Gastroesophageal sphincter (tissue), 4 donors: ENCODE measurements at places on chromosomes 4 and X.

DNA sequence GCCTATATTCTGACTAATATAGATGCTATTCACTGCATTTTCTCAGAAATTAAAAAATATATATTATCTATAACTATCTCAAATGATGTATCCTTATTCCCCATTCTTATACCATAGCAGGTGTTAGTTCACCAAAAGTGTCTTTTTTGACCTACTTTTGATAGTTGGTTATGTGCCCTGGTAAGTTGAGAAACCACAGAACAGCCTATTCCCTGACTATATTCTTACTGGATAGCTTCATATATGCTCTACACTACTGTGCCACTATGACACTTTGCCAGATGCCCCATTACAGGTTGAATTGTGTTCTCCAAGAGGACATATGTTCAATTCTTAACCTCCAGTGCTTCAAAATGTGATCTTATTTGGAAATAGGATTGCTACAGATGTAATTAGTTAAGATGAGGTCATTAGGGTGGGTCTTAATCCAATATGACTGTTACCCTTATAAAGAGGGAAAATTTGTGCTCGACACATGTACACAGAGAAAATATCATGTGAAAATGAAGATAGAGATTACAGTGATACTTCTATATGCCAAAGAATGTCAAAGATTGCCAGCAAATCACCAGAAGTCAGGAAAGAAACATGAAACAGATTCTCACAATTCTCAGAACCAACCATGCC is 76.1 kb downstream of the LRBA start:
- ATAC-seq, result no peak

DNA sequence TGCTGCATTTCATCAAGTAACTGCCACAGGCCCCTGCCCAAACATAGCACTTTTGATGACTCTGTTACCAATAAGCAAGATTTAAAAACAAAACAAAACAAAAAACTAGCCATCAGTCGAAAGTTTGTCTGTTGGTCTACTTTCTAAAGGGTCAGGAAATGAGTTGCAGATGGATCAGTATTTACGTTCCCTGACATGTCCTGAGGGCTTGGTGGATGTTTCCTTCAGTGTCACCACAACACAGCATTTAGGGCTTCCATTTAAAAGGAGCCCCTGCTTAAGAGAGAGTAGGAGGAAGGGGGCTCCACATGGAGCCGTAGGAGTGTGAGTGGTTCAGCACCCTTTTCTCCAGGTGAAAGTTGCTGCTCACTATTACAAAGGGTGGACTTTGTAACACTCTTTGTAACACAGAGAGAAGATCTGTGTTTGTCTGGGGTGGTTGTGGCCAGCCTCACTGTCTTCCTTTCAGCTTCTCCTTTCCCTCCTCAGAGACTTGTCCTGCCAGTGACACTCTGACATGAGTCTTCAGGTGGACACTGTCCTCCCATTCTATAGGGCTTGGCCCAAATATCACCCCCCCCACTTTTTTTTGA is 167.5 kb upstream of the PDE5A start:
- ATAC-seq, result no peak

DNA sequence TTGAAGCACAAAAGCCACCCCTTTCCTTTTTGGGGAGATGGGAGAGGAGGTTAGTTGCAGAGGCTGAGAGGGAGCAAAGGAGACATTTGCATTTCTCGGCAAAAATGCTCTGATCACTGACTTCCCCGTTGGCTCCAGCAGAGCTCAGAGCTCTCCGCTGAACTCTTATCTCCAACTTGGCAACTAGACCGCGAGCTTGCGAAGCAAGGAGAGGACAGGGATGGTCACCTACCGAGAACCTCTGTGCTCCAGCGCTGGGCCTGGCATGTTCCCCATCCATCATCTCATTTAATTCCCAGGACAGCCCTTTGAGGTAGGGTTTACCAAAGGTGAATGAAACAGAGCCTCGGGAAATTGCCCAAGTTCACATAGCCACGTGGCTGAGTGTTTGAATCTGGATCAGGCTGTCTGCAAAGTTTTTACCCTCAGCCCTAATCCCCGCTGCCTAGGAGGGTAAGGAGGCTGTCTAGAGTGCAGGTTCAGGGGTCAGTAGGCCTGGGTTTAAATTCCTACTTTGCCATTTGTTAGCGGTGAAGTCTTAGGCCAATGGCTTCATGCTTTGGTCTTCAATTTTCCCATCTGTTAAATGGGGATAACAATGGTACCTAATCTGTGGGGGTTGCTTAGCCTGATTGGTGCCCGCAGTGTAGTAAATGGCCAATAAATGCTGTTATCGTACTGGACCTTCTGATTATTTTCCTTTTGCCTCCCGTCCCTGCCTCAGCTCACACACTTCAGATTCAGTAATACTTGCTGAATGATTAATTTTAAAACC is 3.8 kb upstream of the CITED1 start:
- ATAC-seq, result no peak

DNA sequence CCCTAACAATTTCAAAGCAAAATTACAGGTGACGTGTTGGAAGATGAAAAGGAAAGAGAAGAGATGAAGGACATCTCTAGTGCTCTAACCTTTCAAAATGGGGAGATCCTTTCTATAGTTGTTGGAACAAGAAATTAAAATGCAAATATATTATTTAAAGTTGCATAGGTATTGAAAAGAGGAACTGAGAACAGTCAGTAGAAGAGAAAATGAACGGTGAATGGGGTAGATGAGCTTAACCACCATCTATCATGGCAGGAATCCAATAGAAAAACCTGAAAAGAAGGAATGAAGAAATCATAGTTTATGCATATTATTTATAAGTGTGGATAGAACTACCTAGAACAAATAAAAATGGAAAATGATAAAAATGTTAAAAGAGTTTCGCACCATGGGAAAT is 42.0 kb downstream of the ANXA5 start:
- no peak for ATAC-seq

GRCh38 chrX:106177982-106178321 is 9.8 kb downstream of the PWWP3B start:
- no peak for ATAC-seq

DNA sequence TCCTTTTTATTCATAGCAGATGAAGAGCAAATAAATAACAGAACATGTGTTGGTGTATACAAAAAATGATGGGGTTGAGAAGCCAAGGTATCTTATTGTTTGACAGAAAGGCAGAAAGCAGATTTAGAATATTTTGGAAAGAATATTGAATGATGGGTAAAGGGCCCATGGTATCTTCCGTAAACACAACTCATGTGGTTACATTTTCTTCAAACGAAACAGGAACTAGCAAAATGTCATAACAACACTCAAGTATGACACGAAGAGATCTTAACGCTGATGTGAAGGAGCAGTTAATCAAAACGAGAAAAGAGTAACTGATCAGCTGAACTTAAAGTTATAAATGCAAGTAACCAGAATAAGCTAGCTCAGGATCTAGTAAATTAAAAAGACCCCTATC is 195.7 kb upstream of the GK2 start:
- ATAC-seq, result no peak

GRCh38 chrX:121975671-121976070 is 928.3 kb downstream of the GLUD2 start:
- ATAC-seq, result no peak

- no peak for ATAC-seq
These were observed 16.1 kb downstream of the RHOH start for GRCh38 chr4:40212674-40213527.

DNA sequence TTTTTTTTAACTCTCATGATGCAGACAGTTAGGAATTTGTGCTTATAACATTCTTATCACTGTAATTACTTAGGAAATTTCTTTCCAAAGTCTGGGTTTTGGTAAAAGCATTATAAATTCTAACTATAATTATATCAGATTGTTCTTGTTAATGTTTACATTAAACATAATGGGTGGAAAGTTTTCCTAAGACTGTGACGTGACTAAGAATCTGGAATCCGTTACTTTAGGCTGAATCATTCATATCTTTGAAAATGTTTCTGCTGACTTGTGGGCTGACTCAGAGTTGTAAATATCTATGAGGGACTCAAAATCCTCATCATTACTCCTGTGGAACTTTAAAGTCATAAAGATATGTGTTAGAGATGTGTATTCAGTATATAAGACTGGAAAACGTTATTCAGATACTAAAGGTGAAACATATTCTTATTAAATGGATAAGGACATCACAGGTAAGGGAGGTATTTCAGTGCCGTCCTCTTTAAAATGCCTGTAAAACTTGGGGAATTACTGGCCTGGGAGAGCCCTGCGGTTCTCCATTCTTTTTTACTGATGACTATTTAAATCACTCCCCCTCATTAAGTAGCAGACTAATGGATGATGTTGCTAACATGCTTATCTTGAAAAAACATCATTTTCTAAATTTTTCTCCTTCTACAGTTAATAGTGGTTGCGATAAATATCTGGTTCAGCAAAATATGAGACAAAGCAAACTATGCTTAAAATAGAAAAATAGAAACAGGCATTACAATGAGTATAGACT is 159.0 kb downstream of the DCLK2 start:
- peak; percentile 59 for ATAC-seq

- no peak for ATAC-seq
These were observed 64.4 kb downstream of the ASMT start for GRCh38 chrX:1679238-1679637.

- no peak for ATAC-seq
These were observed 3.4 kb upstream of the HOPX start for GRCh38 chr4:56684320-56685050.

- ATAC-seq, result no peak
These were observed 196.4 kb upstream of the MAGEB18 start for GRCh38 chrX:25941559-25942250.

- peak; percentile 17 for ATAC-seq
These were observed 334.9 kb upstream of the GATB start for GRCh38 chr4:152095701-152096070.

DNA sequence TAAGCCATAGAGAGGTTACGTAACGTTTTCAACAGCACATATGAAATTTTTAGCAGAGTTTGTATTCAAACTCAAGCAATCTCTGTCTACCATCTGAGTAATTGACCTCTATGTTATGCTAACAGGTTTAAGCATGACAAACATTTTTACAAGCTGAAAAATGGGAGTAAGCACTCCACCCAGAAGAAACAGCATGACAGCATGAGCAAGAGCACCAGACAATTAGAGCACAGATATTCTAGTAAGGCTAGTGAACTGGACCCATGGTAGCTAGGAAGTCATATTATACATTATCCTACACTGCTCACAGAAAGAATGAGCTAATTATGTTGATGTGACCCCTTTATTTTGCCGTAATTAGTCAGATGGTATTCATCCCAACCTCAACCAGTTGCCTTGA is 200.5 kb downstream of the PABPC4L start:
- ATAC-seq, result no peak

DNA sequence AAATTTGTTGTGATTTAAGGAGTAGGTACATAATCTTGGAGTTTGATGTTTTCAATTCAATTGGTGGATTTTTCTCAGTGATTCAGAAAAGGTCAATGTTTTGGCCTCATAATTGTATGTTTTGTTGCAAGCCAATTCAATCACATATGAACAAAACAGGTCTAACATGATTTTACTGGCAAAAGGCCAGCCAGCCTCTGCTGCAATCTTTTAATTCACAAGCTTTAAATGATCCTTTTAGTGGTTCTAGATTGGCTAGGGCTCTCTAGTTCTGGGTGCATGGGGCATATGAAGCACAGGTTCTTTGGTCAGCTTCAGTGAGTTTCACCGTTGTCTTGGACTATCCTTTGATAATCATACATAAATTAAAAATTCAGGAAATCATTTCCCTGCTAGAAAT is 19.2 kb upstream of the SLC6A14 start:
- ATAC-seq, result no peak

DNA sequence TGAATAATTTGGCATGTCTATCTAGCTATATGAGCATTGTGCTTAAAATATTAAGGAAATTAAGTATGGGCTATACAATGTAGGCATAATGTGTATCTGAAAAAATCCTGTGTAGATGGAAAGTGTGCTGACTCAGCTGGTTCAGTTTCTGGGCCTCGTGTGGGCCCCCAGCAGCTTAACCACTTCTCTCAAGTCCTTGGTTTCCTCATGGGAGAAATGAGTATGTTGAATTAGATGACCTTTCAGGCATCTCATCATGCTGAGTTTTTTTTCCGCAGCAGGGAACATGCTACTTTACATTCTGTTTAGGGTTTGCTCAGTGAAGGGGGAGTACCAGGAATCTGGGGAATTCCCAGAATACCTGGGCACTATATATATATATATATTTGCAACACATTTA is 30.5 kb downstream of the RHOH start:
- no peak for ATAC-seq

GRCh38 chrX:67587946-67588624 is 44.3 kb downstream of the AR start:
- ATAC-seq, result peak; percentile 57

- ATAC-seq, result peak; percentile 16
These were observed 27.0 kb upstream of the PDGFC start for GRCh38 chr4:156998500-156999174.

GRCh38 chr4:174096456-174096855 is 187.0 kb downstream of the FBXO8 start:
- no peak for ATAC-seq

DNA sequence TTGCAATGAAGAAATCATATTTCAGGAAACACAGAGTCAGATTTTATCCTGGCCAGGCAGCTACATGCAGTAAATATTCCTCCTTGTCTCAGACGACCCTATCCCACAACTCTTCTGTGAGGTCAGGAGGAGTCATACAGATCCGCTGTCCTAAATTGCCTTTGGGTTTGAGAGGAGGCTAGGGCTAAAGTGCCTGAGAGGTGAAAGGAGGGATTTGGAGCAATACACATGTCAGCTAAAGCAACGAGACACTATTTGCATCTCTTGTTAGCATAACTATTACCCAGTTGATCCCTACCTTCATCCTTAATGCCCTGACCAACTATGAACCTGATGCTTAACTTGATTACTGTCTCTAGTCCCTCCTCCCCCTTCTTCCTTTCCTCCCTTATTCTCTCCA is 98.6 kb downstream of the TBC1D19 start:
- ATAC-seq, result no peak

GRCh38 chrX:137432609-137433008 is 133.3 kb upstream of the ZIC3 start:
- no peak for ATAC-seq

DNA sequence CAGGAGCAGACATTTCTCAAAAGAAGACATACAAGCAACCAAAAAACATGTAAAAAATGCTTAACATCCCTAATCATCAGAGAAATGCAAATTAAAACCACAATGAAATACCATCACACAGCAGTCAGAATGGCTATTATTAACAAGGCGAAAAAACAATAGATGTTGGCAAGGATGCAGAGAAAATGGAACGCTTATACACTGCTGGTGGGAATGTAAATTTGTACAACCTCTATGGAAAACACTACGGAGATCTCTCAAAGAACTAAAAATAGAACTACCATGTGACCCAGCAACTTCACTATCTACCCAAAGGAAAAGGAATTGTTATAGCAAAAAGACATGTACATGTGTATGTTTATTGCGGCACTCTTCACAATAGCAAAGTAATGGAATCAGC is 71.5 kb downstream of the PPP4R3C start:
- no peak for ATAC-seq

DNA sequence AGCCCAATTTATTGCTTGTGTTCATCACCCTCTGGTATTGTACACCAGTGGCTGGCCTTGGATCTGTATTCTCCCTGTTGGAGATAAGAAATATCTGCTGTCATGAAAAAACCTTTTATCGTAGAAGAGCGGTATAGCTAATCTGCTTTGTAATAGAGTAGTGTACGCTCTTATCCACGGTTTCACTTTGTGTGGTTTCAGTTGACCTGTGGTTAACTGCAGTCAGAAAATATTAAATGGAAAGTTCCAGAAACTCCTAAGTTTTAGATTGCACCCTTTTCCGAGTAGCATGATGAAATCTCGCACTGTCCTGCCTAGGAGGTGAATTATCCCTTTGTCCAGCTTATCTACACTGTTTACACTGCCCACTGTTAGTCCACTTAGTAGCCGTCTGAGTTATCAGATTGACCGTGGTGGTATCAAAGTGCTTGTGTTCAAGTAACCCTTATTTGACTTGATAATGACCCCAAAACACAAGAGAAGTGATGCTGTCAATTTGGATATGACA is 42.4 kb downstream of the KDM6A start:
- ATAC-seq, result no peak
